Pancreas (tissue), 10 donors: ENCODE measurements at places on chromosomes 7 and 10. TPM values are rescaled to one million over a fixed set of nuclear protein-coding genes. Genes with fewer than 3 reads are reported as not detected.

Gene VTI1A
- total RNA-seq: 12.0 TPM

Gene UNCX
- total RNA-seq: not detected

Gene PTF1A
- 55.0 TPM for total RNA-seq

DNA sequence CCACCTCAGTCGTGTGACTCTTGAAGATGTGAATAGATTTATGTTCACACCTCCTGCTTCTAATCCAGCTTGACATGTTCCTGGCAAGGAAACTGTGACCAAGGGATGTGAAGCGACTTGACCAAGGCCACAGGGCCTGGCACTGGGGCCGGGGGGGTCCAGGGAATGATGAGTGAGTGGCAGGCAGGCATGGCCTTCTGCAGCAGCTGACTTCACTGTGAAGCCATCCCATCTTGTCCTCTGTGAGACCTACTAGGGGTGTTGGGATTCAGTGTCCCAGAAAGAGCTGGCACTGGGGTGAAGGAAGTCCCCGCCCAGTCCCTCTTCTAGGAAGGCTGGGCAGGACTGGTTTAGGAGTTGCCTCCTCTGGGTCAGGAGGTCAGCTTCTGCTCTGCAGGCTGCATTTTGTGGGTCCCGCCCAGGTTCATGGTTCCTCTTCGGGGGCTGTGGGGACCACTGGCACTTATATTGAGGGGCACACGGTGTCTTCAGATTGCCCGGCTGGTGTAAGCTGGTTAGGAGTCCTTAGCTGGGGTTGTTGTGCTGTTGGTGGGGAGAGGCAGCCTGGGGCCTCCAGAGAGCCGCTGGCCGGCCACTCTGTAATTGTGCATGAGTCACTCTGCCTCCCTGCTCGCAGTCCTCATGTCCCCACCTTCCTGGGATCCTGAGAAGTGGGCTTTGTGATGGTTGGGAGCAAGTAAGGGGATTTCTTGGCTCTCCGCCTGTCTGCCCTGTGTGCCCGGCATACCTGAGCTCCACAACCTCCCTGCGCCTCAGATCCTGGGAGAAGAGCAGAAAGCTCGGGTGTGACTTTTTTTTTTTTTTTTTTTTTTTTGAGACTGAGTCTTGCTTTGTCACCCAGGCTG is 11.0 kb downstream of the ZMIZ1 start:
- no peak for DNase-seq

DNA sequence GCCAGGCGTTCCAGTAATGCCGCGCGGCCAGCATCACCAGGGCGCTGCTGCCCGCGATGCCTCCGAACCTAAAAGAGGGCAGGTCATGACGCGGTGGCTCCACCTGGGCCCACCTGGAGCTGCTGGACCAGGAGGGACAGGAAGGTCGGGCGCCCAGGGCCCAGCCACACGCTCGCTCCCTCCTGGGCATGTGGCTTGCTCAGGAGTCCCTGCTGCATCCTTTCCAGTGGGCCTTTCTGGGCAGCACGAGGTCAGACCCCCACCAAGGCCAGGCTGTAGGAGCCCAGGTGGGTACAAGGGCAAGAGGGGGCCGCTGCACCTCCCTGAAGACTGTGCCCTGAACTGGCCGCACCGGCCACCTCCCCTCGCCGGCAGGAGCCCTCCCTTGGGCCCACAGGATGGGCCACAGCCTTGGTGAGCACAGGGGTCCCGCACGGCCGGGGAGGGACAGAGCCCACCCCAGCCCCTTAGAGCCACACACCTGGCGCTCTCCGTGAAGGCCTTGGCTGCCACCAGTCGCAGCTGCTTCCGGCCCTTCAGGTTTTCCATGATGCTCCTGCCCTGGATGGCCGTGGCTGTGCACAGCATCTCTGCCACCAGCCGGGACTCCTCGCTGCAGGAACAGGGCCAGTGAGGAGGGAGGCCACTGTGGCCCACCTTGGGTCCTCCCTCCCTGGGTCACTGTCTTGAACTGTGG is 43.2 kb downstream of the CFAP46 start:
- peak; percentile 46 for DNase-seq

DNA sequence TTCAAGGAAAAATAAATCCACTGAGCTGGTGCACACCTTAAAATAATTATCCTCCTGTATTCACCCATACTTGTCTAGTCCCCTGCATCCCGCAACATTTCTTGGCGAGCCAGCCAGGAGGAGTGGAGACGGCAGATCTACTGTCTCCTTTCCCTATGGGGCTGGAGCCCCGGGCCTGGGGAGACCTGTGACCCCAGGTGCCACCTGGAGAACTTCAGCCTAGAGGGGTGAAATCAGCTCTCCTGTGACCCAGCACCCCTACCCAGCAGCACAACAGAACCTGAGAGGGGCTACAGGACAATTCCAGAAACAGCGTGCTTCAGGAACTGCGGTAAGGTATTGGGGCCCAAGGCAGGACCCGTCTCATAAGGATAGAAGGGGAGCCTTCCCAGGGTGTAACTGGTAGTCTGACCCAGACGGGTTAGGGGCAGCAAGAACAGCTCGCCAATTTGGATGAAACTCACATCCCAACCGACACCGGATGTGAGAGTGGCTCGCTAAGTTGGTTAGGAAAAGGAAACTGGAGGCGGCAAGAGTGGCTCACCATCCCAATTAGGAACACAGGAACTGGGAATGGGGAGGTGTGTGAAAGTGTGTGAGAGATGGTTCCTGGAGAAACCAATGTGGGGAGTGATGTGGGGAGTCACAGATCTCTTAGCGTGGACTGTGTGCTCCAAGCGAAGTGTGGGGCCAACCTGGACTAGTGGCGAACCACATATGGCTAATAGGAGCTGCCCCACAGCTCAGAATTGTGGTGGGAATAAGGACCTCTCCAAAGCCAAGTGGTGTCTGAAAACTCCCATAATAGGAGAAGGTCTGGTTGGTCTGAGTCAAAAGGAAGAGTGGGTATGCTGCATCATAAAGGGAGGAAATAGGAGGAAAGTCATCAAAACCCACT is 15.1 kb upstream of the DENND2A start:
- DNase-seq: no peak

- DNase-seq: no peak
These were observed 21.1 kb downstream of the WAC start for GRCh38 chr10:28554009-28554408.
